ENCODE measurements at places on chromosomes 16 and 17.

- DNase-seq = no peak
Observed at GRCh38 chr17:2957631-2958286, 105.6 kb downstream of the OR1D5 start.

DNA sequence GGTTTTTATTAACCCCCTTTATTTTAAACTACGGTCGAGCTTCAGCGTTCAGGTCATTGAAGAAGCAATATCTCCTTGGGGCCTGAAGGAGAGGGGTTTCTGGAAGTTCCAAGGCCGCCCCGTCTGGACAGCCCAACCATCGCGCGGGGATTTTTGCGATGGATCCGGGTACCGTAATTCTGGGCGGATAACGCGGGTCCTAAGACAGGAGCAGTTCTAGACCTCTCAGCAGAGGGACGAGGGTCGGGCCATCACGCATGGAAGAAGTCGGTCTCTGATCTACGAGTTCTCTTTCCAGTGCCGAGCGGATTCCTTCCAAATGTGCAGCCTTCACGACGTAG, 3.6 kb downstream of the BORCS6 start:
- DNase-seq = no peak

DNA sequence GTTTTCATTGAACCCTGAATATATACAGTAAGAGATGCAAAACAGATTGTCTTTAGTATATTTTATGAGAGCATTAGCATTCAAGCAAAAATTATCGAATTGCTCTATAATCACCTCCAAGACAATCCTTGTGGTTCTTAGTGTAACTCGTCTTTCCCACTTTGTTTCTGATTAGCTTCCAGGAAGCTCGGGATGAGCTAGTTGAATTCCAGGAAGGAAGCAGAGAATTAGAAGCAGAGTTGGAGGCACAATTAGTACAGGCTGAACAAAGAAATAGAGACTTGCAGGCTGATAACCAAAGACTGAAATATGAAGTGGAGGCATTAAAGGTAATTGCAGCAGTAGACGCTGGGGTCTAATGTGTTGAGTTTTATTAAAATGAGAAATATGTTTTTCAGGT, 9.9 kb downstream of the NDEL1 start:
- DNase-seq = no peak

GRCh38 chr17:77441130-77441920, 300.6 kb downstream of the SEC14L1 start:
- no peak for DNase-seq

- no peak for DNase-seq
Observed at GRCh38 chr17:5120036-5120435, 4.2 kb downstream of the USP6 start.

DNA sequence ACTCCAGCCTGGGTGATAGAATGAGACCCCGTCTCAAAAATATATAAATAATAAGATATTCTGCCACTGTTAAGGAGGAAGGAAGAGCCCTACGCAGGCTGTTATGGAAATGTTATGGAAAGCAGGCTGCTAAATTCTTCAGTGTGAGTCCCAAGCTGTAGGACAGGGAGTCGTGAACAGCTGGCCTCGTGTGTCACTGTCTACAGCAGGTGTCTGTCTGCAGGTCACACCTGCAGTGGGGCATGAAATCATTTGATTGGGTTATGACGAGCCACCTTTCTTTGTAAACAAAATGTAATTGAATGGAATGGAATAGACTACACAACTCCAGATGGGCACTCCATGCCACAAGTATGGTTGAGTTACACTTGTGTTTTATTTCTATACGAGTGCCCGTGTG, 15.6 kb upstream of the LITAF start:
- DNase-seq = no peak

DNA sequence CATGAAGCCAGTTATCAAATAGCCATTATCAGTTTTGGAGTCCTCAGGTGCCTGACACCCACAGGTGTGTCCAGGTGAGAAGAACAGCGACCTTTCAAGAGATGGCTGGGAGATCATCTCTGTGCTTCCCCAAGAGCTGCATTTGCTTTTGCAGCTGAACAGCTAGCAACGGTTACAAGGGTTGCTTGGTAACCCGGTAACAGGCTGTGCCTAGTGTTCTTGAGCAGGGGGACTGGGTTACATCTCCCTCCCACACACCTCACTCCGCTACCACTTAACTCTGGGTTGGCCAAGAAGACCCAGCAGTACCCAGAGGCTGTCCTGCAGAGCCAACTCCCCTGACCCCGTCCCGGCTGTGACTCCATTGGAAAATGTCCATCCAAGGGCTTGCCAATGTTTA, 147.0 kb downstream of the SLC39A11 start:
- no peak for DNase-seq

DNA sequence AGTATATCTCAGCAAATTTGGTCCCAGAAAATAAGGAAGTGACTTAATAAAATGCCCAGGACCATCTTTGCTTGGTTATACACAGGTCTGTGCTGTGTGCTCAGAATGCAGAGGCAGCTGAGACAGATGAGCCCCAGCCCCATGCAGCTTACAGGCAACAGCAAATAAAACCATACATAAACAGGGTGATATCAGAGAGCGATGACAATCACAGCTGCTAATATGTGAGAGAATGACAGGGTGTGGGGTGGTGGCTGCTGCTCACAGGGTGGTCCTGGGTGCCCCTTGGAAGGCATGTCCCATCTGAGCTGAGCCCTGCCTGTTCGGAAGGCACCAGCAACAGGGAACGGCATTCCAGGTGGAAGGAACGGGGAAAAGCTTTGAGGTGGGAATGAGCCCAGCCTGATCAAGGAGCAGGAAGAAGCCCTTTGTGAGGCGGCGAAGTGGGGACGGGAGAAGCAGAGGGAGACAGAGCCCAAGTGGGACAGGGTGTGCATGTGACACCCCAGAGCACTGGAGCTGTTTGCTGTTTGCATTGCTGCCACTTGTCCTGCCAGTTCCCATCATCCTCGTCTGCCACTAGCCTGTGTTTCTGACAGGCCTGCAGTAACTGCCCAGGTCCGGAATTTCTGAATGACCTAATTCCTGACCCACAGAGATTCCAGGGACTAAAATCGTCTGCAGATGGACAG, 150.5 kb downstream of the KATNIP start:
- no peak for DNase-seq

DNA sequence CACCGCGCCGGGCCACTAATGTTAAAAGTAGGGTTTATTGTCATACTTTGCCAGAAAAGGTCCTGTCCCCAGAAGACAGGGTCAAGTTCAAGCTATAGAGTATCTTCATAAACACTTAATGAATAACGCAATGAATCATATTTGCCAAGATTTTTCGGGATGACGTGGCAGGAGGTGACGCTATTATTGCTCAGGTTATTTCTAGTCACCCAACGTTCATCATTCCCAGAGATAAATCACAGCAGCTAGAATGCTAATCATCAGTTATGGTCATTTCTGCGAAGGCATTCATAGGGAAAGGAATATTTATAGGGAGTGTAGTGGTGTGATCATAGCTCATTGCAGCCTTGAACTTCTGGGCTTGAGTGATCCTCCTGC, 2.0 kb downstream of the TMC5 start:
- DNase-seq = no peak

GRCh38 chr17:27644586-27644985, 13.6 kb downstream of the LGALS9 start:
- no peak for DNase-seq

DNA sequence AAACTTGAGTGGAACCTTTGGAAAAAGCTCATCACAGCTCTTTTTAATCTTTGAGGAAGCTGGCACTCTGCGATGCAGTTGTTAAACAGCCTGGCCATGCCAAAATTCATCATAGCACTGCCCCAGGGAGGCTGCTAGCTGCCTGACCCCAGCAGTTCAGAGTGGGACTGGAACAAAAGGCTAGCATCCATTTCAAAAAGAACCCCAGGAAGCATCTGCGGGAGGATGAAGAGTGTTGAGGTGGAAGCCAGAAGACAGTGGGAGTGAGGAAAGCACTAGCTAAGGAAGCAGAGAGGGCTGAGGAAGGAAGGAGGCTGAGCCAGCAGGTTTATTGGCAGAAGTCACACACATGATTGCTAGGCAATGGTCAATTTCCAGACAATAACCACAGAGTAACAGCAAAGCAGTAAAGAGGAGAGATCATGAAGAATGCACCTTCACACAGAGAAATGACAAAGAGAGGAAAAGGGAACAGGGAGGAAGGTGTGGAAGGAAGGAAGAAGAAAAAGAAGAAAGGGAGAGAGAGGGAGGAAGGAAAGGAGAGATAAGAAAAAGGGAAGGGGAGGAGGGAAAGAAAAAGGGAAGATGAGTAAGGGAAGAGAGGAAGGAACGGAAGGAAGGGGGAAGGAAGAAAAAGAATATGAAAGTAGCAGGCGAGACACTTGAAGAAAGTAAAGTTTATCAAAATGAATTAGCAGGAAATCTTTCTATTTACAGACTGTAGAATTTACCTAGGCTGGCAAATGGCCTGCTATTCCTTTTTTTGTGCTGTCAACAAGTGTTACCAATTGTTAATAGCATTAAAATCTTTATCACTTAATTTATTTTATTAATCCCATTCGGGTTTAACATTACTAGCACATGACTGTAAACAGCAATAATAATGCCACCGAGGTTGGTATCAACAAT, 270.0 kb upstream of the PSMD7 start:
- DNase-seq = no peak

- no peak for DNase-seq
Observed at GRCh38 chr17:11690681-11691080, 92.4 kb downstream of the DNAH9 start.

Measured in skeletal muscle cell (primary cell).